ENCODE measurements at places on chromosomes 7 and 10. TPM values are rescaled to one million over a fixed set of nuclear protein-coding genes. Genes with fewer than 3 reads are reported as not detected.

EBF3 gene
- 68.1 TPM for polyA plus RNA-seq

CD36 gene
- 268 TPM for polyA plus RNA-seq

SEMA3C gene
- 157 TPM for polyA plus RNA-seq

GOLGA7B gene
- 0.13 TPM for polyA plus RNA-seq

PVRIG gene
- polyA plus RNA-seq = 7.9 TPM

ZCWPW1 gene
- polyA plus RNA-seq = 5.7 TPM

FXYD4 gene
- polyA plus RNA-seq = 0.49 TPM

LRRC72 gene
- polyA plus RNA-seq = not detected

LEP gene
- polyA plus RNA-seq = 0.08 TPM

GRCh38 chr7:5545222-5545914 lies 121.7 kb upstream of the TNRC18 start:
- no peak for DNase-seq

DNA sequence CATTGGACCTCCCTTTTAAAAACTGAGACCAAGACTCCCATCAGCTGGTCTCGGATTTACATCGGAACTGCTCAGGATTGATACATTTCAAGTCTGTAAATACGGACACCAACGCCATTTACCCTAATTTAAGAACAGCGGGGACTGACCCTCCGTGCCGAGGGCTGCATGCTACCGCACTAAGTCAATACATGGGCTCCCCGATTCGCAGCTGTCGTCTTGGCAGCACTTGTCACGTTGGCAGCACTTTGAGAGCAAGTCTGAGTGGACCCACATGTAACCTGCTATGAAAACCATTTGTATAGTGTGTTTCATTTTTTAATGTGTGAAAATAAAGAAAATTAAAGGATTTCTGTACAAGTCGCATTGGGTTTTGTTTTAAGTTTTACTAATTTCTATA lies 83.4 kb downstream of the EZH2 start:
- peak; percentile 36 for DNase-seq

GRCh38 chr10:131363416-131363815 lies 51.9 kb upstream of the TCERG1L start:
- DNase-seq = peak; percentile 27

- no peak for DNase-seq
Measured at GRCh38 chr7:116994611-116995010, 41.3 kb downstream of the ST7 start.

DNA sequence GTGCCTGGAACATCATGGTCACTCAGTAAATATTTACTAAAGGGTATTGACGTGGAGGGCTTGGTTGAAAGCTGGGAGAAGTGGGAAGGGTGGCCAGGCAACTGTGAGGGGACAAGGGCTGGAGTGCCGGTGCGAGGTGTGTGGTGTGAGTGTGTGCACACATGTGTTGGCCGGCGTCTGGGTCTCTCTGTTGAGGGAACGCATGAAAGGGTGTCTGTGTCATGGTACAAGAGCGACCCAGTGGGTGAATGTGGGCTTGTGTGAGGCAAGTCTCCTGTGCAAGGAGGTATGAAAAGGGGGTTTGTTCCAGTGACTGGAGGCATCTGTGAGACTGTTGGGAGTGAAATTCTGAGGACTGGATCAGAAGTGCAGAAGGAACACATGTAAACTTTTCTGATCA lies 29.4 kb upstream of the UCMA start:
- no peak for DNase-seq

DNA sequence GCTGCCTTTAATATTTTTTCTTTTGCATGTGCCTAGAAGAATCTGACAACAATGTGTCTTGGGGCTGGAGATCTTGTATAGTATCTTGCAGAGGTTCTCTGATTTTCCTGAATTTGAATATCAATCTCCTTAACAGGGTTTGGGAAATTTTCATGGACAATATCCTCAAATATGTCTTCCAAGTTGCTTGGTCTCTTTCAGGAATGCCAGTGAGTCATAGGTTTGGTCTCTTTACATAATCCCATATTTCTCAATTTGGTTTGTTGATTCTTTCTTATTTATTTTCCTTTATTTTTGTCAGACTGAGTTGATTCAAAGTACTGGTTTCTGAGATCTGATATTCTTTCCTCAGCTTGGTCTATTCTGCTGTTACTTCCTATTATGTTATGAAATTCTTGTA lies 208.7 kb upstream of the GLI3 start:
- DNase-seq = no peak

- no peak for DNase-seq
Measured at GRCh38 chr10:73646598-73647041, 5.3 kb upstream of the MYOZ1 start.

DNA sequence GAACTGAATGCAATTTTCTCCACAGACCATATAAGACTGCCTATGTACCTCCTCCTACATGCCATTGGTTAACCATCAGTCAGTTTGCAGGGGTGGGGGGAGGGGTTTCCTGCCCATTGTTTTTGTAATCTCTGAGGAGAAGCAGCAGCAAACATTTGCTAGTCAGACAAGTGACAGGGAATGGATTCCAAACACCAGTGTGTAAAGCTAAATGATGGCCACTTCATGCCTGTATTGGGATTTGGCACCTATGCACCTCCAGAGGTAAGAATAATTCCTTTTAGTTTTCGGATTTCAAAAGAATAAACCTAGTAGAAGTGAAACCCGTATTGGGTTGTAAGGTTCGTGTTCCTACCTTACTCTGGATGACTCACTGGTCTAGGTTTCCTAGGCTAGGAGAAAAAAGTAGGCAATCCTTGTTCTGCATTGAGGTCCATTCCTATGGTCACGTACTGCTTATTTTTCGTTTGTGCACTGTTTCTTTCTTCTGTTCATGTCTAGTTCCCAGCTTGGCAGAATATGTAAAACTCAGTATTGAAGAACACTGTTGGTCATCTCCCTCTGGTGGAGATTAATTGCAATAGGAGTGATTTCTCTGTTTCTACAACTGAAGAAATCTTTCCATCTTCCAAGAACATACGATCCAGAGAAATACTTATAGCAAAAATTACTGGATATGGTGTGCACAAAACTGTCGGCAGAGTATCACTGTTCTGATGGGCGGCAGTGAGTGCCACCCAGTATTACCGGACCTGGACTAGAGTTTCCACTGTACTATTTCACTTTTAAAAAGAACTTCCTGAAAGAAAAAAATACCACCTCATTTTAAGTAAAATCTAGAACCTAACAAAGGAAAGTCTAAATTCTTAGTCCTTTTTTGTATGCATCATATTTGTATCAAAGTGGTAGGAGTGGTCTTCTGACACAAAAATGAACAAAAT lies at the start of gene AKR1C3:
Gene AKR1C3, plus strand, starts transcription at position 150 of the 941 bp plus-strand sequence. Its CDS starts 31 bp downstream, at position 181.
- DNase-seq = peak; percentile 38

GRCh38 chr10:23414658-23415057 lies 24.2 kb upstream of the OTUD1 start:
- DNase-seq = no peak

DNA sequence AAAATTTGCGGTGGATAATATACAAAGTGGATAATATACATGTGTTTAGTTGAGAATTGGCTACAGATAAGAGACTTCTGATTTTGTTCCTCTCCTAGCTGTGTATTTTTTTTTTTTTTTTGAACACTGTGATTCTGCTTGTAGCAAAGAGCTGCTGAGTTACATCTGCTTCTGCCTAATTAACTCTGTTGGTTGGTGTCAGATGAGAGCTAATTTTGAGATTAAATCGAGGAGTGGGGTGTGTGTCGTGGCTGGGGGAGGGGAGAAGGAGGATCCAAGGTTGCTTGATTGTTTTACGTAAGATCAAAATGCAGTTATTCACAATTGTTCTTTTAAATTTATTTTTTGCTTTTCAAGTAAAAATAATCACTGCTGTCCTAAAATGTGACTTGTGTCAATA lies 11.3 kb downstream of the KAT6B start:
- no peak for DNase-seq

DNA sequence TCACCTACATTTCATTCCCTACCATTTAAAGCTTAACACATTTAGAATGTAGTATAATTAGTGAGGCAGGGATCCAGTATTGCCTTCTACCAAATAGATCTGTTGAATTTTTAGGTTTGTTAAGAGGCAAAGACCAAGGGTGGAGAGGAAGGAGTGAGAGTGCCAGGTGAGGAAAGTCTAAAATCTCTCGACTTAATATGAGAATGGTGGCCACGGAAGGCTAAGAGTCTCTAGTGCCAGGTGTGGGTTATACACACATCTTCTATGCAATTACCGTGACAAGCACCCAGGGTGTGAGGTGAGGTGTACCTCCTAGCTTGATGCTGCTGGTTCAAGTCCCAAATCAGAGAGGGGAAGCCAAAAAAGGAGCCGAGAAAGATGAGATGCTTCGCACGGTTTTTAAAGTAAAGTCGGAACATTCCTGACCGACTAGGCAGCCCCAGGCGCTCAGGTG lies 439 bp downstream of the IQUB start:
- no peak for DNase-seq

DNA sequence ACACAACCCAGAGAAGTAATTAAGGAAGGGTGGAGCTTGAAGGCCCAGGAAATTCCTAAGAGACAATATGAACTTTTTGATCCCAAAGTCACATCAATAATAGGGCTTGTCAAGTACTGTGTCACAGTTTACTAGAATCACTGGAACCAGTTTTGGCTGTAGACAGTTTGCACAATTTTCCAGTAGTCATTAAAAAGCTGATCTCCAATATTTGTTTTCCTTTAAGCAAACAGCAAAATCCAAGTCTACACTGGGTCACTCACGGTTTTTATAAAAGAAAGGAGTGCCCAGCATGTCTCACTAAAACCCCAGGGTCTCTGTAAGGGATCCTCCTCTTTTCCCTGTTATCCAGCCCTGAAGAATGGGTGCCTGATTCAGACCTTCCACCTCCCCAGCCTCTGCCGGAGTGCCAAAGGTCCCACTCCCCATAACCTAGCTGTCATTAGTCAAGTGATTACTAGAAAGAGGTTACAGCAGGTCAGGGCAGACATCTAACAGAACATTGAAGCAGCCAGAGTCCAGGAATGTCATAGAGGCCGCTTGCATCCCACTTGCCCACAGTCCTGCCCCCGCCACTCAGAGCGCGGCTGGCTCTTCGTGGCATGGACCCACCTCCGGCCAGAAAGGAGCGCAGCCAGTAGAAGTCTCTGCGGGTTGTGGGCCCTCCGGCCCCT lies 552 bp downstream of the SLC25A16 start:
- DNase-seq = no peak

DNA sequence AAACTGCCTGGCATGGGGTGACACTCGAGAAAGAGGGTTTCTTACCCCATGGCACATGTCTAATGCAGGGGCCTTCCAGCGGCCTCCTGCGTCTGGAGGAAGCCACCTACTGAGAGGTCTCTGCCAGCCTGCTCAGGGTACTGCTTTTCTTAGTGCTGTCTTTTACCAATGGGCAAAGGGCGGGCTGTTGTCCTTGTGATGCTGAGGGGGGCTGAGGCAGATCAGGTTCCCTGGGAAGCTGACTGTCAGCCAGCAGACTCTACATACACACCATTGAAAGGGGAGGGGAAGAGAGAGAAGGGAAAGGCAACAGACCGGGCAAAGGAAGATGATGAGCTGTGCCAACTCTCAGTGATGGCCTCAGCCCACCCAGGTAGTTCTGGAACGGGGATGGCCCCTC lies 48.7 kb downstream of the COL13A1 start:
- no peak for DNase-seq

GRCh38 chr7:78345293-78345911 lies 546.8 kb downstream of the PHTF2 start:
- DNase-seq = no peak

- no peak for DNase-seq
Measured at GRCh38 chr7:4000934-4001333, 681.2 kb upstream of the FOXK1 start.

GRCh38 chr7:2754912-2755311 lies 66.9 kb downstream of the AMZ1 start:
- DNase-seq = no peak

GRCh38 chr10:25852364-25852941 lies 81.6 kb upstream of the MYO3A start:
- DNase-seq = no peak

- no peak for DNase-seq
Measured at GRCh38 chr10:42769673-42770072, 12.9 kb upstream of the BMS1 start.

DNA sequence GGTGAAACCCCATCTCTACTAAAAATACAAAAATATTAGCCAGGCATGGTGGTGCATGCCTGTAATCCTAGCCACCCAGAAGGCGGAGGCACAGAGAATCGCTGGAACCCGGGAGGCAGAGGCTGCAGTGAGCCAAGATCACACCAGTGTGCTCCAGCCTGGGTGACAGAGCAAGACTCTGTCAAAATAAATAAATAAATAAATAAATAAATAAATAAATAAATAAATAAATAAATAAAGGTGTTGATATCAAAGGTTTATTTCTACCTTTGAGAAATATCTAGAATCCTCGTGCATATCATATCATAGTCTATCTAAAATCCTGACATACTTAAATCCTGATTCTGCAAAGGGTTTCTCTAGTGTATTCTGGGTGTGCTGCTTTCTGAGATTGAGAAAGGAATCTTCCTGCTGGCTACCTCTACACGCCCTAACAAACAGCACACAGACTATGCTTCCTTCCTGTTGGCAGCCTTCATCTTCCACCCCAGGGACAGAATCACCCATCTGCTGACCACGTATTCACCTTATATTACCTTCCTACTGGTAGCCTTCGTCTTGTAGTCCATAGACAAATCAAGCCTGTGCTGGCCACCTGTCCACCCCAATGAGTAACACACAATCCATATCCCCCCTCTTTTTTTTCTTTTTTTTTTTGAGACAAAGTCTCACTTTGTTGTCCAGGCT lies 8.7 kb downstream of the ABLIM1 start:
- no peak for DNase-seq

GRCh38 chr7:159064121-159064815 lies 80.4 kb downstream of the VIPR2 start:
- DNase-seq = no peak

DNA sequence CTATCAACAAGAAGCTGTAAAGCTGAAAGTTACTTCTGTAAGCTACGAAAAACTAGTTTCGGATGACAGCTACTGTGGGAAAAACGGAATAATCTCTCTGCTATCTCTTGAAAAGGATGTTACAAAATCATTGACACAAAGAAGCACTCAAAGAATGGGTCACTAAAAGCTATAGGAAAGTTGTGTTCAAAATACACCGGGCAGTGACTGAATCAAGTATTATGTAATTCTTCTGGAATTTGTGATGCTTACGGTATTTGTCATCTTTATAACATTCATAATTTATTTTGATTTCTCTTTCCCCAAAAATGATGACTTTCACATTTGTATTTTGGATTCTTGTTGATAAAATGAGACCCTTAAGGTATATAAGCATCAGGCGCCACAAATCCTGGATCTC lies 112.1 kb upstream of the KLF6 start:
- no peak for DNase-seq

GRCh38 chr10:100872034-100872791 lies 40.5 kb upstream of the SLF2 start:
- no peak for DNase-seq

- no peak for DNase-seq
Measured at GRCh38 chr7:110541962-110542361, 549.0 kb upstream of the LRRN3 start.

Data from muscle of back (tissue), 13 donors.